ENCODE measurements at places on chromosomes 4 and X. TPM values are rescaled to one million over a fixed set of nuclear protein-coding genes. Genes with fewer than 3 reads are reported as not detected.
A peak's percentile ranks its signal among the peaks of the same experiment; 100 is the strongest.

The TLR6 gene
- 10.0 TPM for polyA plus RNA-seq

The HS6ST2 gene
- polyA plus RNA-seq = not detected

GRCh38 chrX:147910607-147911006, 1.1 kb upstream of the FMR1 start:
- no peak for DNase-seq

DNA sequence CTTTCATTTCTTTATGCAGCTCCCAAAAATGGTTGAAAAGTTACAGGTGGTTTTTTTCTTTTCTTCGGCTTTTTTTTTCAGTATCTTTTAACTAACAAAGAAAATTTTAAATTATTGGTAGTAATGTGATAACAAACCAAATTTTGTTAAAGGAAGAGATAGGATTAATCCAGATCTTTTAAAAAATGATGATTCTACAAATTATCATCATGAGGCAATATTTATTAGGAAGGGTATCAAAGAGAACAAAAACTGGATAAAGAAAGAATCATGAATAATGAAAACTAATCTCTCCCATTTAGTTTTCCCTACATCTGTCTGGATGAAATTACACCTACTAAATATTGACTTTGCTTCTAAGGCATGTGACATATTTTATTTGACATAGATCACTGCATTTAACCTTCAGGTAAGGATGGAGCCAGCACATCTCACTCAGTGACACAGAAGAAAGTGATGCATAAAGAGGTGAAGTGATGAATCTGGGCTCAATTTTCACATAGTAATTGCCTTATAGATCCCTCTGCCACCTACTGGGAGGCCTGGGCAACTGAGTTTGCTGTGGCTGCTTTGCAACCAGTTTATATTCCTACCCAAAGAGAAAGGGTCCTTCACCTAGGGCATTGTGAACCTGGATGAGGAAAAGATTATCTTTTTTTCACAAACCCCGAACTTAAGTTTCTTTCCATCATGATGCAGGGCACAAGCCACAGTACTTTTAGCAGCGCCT, 155.6 kb downstream of the HNRNPD start:
- peak; percentile 8 for DNase-seq

The ATP8A1 gene
- 28.7 TPM for polyA plus RNA-seq

DNA sequence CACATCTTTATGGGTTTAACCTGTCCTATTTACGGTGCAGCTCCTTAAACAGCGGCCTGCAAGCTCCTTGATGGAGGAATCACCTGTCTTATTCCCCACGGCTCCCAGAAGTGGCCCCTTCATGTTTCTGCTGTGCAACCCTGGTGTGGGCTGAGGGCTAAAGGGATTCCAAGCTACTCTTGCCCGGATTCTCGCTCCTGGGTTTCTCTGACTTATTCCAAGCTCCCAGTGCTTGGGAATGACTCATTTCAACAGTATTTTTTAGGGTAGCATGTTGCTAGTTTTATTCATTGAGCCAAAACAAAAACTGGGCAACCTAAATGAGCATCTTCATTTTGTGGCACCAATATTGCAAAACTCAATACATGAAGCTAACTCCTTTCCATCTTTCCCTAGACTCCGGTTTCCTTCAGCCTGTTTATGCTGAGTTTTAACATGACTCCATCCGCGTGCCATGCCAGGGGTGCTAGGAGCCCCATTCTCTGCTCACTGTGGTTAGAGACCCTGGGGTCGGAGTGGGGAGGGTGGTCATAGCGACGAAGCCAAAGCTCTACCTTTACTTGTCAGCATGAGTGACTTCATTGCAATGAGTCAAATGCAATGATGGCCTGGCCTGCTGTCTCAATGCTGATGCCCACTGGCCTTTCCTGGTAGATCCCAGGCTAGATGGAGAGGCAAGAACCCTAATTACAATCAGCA, 349.7 kb downstream of the NR3C2 start:
- no peak for DNase-seq

DNA sequence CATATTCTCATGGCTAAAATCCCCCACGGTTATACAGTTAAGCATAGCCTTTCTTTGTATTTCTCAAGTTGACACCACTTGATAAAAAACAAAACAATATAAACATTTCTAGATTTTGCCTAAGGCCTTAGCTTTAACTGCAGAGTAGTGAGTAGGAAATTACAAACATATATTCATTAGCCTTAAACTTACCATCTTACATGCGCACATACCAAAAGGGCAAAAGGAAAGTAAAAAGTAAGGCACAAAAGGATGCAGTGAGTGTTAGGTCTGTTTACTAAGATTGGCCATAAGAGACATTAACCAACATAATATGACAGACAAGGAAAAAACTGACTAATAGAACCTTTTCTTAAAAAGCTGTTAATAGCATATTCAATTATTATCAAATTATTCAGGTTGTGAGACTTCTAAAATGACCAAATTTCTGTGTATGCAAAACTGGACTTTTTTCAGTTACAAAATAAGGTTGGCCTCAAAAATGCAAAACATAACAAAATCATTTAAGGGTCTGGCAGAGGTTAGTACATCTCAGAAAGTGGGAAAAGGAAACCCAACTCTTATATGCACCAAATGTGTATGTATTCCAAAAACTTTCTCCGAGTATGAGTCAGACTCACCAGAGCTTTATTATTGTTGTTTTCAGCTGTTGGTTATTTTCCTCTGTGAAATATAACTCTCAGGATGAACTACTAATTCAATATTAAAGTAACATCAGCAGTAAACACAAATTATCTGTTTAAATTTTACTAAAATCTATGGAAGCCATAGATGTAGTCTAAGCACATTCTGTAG, 39.9 kb downstream of the SEPSECS start:
- no peak for DNase-seq

The TEX13B gene
- not detected for polyA plus RNA-seq

- no peak for DNase-seq
These were observed 258.5 kb upstream of the FAT1 start for GRCh38 chr4:186982160-186982559.

DNA sequence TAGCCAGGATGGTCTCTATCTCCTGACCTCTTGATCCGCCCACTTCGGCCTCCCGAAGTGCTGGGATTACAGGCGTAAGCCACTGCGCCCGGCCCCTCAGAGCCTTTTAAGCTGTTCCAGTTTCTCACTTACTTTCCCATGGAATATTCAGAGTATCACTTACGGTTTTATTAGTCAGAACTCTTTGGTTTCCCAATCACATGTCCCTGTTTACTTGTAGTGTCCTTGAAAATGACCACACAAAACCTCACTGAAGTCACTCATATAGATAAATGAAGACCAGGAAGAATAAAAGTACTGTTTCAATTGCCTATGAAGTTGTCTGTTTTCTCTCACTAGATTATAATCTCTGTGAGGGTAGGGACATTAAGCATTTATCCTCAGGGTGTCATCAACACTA, 217.2 kb upstream of the HCCS start:
- DNase-seq = no peak

GRCh38 chr4:186061921-186062320, 7.0 kb upstream of the TLR3 start:
- no peak for DNase-seq

DNA sequence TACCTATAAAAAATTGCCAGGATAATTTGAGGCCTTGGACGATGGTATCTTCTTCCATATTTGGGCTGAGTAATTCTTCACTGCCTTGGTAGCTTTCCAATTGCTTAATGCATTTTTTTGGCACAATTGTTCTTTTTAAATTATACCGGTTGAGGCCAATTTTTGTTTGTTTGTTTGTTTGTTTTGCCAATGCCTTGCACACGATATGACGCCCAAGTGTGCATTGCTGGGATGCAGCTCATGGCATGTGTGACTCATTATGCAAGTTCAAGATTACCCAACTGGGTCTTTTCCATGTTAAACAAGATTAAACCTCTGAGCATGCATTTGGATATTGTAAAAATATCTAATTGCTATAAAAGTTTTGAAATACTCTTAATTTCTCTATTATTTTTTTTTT, 71.1 kb upstream of the KCNIP4 start:
- no peak for DNase-seq

DNA sequence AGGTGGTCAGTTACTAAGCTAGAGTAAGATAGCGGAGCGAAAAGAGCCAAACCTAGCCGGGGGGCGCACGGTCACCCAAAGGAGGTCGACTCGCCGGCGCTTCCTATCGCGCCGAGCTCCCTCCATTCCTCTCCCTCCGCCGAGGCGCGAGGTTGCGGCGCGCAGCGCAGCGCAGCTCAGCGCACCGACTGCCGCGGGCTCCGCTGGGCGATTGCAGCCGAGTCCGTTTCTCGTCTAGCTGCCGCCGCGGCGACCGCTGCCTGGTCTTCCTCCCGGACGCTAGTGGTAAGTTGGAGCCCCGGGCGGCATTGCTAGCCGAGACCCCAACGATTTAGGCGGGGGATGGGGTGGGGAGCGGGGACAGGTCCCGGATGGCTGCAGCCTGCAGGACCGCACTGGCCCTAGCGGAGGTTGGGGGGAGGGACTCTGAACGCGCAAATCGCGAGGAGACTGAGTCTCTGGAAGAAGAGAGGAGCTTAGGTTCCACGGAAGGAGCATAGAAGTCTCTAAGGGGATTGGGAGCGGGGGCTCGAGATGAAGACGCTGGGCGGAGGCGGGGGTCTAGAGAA, 573 bp downstream of the HTR2C start:
- no peak for DNase-seq

DNA sequence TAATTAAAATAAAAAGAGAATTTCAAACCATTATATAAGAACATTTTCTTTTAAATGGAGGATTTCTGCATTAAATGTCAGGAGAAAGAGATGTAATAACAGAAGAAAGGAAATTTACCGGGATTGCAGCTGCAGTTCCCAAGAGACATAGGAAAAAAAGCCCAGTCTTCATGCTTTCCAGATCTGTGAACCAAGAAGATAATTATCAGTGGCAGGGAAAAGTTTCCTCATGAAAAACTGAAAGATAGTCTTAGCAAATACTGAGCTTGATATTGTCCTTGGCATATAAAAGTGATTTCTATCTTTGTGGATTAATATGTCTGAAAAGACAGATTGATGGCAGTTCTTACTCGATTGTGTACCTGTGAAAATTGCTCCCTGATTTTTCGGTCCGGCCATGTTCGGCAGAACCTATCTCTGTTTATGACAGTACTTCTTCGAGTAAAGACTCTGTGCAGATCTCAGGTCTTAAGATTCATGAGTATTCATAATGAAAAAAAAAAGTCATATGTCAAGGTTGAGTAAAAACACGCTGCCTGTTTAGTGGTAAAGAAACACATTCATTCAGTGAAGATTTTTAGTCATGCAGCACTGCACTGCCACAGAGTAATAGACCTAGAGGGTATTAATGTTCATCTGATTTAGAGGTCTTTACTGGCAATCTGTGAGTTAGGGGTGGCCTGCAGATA, 29.6 kb downstream of the SPARCL1 start:
- DNase-seq = no peak

- DNase-seq = no peak
These were observed 148.1 kb downstream of the PCDH7 start for GRCh38 chr4:30868111-30868895.

The PIR gene
- polyA plus RNA-seq = not detected

DNA sequence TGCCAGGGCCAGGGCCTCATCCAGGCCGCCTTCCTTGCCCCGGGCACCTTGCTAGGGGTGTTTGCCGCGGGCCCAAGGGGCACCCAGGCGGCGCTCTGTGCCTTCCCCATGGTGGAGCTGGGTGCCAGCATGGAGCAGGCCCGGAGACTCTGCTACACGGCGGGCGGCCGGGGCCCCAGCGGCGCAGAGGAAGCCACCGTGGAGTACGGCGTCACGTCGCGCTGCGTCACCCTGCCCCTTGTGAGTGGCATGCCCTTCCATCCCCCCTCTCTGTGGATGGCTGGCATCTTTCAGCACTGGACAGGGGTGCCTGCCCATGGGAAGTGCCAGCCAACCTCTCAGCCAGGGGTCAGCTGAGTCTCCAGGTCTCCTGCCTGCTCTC, 3.6 kb downstream of the PLXNB3 start:
- no peak for DNase-seq

DNA sequence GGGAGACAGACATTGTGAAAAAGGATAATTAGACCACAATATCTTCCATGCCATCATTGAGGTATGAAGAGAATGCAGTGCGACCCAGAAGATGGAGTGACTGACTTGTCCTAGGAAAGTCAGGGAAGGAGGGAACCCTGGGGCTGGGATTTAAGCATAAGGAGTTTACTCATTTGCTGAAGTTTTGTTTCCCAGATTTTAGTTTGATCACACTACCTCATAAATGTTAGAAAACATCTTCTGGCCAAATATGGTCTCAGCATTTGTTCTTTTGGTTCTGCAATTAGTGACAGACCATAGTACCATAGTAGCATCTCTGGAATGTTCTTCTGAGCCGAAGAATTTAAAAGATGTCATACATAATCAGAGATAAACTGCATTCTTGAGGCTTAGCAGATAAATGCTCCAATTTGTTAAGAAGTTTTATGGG, 96.5 kb upstream of the PGRMC2 start:
- no peak for DNase-seq

DNA sequence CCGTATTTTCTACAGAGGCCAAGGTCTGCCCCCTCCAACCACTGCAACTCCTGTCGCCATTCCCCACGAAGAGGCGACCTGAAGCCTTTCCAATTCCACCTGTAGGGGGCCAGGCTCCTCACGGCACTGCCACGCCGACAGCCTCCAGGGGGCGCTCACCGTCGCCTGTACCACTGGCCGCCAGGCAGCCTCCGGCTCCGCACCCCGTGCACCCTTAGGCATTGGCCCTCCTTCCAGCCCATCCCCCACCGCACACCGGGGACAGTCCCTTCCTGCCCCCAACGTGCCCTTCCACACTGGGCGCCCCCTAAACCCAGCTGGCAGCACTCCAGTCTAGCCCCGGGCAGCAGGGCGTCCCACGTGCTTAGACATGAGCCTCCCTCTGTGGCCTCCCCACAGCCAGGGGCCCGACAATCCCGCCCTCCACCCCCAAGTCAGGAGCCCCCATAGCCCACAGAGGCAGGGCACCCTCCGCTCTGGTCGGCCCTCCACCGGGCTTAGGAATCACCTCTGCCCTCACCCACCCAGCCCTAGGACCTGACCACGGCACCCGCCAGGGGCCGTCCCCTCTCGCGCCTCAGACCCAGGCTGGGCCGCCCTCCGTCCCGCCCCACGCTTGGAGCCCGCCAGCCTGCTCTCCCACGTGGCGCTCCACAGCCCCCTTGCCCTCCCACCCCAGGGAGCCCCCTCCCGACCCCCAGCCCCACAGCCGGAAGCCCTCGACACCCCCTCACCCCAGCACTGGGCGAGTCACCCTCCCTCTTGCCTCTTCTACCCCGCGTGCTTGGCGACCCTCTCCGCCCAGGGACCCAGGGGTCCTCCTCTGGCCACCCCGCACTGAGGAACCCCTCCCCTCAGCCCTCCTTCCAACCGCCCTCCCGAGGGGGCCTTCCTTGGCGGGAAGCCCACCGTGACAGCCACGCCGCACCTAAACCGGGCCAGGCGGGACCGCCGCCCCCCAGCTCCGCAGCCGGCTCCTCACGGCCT, 711 bp downstream of the PNMA6E start:
- peak; percentile 46 for DNase-seq

The MAGEB2 gene
- not detected for polyA plus RNA-seq

The GYPA gene
- polyA plus RNA-seq = not detected
